ENCODE measurements at places on chromosomes 13 and 19.
A peak's percentile ranks its signal among the peaks of the same experiment; 100 is the strongest.

DNA sequence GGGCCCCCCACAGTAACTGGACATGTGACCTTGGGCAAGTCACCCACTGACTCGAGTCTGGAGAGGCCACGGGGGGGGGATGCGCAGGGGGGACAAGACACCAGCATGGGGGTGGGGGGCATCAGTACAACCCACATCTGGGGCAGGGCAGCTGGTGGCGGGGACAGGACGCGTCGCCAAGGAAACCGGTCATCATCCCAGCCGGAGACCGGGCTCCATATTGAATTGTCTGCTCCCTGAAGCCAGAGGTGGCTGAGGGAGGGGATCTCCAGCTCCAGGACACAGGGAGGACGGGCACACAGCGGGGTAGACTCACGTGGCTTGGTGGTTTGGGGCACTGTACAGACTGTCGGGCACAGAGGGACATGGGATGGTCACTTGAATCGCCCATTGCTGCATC, 11.4 kb downstream of the ONECUT3 start:
- DNase-seq, result peak; percentile 39
- H3K36me3 ChIP-seq, result no peaks in the 10 kb centered on the region
- H3K27ac ChIP-seq, result no peak overlapping the region
- no peak overlapping the region for H3K4me3 ChIP-seq

DNA sequence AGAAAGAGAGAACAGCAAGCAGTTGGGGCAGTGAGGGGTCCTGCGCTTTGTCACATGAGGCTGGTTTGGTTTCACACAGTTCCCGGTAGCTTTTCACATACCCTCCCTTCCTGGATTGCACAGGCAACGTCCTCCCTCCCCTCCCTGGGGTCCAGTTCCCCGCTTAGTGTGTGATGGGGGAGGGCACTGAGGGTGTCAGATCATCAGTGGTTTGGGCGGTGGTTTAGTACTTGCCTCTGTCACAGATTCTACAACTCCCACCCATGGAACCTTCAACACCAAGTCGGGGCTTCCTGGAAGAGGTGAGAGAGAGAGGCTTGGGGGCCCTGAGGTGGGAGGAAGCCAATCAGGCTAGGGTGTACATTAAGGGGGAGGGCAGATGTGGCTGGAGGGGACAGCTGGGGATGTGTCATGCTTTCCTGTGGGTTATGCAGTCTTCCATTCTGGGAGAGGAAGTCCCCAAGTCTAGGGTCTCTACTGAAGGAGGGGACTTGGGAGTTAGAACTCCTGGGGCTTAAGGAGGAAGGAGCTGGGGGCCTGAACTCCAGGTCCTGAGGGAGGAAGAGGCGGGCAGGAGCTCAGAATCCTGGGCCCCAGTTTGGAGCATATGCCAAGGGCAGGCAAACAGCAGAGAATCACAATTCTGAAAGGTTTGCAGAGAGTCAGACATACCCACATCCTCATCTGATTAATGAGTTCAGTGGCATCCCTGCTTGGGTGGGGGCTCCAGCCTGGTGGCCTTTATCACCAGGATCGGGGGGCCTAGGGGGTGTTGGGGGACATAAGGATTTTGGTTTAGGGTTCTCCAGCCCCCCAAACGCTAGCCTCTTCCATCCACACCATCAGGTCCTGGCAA, at the start of gene NKG7:
NKG7 (minus strand) TSS at position 6 of the 856 bp plus-strand sequence. CDS start 119 bp downstream, outside the sequence.
- peaks cover 7% of the 10 kb centered on the region for H3K4me1 ChIP-seq
- DNase-seq, result no peak
- no peaks in the 10 kb centered on the region for H3K36me3 ChIP-seq
- peaks cover 20% of the 10 kb centered on the region for H3K27me3 ChIP-seq

GRCh38 chr13:75319254-75319653, 162.7 kb downstream of the TBC1D4 start:
- H3K36me3 ChIP-seq, result no peaks in the 10 kb centered on the region
- no peaks in the 10 kb centered on the region for H3K27me3 ChIP-seq
- DNase-seq, result no peak
- peaks cover 14% of the 10 kb centered on the region for H3K4me1 ChIP-seq

- H3K36me3 ChIP-seq, result no peaks in the 10 kb centered on the region
- peak within 1 kb of the TSS; percentile 40 for H3K4me3 ChIP-seq
Measured at GRCh38 chr19:45340232-45340898, at the start of gene KLC3. KLC3 (plus strand) TSS chr19:45340750; CDS start chr19:45345542, 4,792 bp downstream.
